ENCODE measurements at places on chromosomes 3 and 15. TPM values are rescaled to one million over a fixed set of nuclear protein-coding genes. Genes with fewer than 3 reads are reported as not detected.

HRG gene
- total RNA-seq, result 0.25 TPM

DNA sequence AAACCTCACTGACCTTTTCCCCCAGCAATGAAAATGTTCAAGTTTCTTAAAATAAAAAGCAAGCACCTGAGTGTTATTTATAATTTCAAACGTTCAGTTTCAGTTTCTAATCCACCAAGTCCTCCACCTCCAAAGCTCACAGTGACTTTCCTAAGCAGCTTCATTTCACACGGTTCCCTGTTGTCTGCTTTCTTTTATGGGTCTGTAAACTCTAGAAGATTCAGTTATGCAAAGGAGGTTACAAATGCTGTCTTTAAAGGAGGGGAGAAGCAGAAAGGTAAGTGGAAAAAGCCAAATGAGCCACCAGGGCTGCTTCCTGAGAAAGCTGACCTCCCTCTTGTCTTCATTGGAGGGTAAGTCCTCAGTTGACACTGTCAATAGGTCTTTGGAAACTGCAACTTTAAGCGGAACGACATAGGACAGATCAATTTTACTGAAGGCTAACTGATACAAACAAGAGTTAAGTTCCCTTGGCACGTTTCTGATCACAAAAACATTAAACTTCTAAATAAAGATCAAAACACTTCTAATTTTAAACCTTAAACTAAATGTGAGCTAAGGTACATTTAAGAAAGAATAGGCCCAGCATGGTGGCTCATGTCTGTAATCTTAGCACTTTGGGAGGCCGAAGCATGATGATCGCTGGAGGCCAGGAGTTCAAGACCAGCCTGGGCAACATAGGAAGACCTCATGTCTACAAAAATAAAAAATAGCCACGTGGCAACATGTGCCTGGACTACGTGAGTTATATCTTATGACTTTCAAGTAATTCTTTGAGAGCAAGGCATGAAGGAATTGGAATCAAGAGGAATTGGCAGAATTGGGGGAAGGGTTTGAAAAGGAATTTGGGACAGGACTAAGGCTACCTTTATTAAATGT lies 151.9 kb upstream of the UBE2E1 start:
- no peak for ATAC-seq

DNA sequence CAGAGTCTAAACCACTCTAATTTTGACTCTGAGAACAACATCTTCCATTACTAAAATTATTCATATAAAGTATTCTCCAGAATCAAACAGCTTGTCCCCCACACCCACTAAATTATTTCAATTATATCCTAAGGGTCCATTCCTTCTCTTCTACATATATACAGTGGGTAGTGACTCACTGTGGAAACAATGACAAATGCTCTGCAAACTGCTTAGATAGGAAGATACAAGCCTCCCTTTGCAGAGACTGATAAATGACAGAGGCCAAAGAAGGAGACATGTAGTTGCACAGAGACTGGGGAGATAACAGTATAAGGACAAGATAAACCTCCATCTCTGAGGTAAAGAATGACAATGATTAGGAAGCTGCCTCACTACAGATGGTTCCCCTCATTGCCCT lies 1087.4 kb downstream of the AGBL1 start:
- ATAC-seq, result no peak

CAMP gene
- 510 TPM for total RNA-seq

GRCh38 chr3:67706934-67707333 lies 52.5 kb upstream of the SUCLG2 start:
- ATAC-seq, result no peak

GRCh38 chr3:69370156-69370883 lies 15.6 kb downstream of the FRMD4B start:
- ATAC-seq, result peak; percentile 82

- ATAC-seq, result no peak
Measured at GRCh38 chr3:137264843-137265330, 307.1 kb downstream of the IL20RB start.

ANKUB1 gene
- 0.73 TPM for total RNA-seq

- ATAC-seq, result peak; percentile 86
Measured at GRCh38 chr3:184592371-184593219, 31.0 kb downstream of the EPHB3 start.

GRCh38 chr3:156605686-156606605 lies 51.0 kb upstream of the SSR3 start:
- ATAC-seq, result peak; percentile 93

GRCh38 chr3:10804183-10804648 lies 11.8 kb upstream of the SLC6A11 start:
- ATAC-seq, result no peak

TMCO5A gene
- not detected for total RNA-seq

AMT gene
- 8.0 TPM for total RNA-seq

- ATAC-seq, result no peak
Measured at GRCh38 chr3:104412608-104413580, 953.8 kb upstream of the ALCAM start.

GRIP2 gene
- total RNA-seq, result 5.1 TPM

- no peak for ATAC-seq
Measured at GRCh38 chr3:176661432-176661964, 535.8 kb downstream of the TBL1XR1 start.

DNA sequence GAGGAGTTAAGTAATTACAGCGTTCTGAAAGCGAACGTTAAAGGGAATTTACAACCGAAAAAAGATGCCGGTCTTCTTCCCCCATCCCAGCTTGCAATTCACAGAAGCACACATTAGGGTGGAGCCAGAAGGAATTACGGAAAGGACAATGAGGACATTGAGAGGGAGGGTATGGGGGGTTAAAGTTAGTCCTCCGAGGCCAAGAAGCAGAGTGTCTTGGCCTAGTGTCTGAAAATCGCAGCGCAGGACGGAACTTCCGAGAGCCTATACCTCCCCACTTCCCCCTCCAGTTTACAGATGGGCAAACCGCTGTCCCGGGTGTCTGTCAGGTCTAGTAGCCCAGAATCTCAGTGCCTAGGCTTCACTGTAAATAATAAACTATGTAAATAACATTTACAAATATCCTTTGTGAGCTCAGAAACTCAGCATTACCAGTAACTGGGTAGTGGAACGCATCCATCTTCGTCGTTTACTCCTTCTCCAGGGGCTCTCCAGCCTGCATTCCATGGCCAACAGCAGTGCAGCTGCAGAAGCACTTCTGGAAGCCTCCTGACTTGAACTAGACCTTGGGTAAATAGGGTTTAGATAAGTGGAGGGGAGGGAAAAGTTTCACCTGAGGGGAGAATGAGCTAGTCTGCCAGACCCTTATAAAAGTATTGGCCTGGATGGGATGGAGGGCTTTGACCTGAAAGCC lies 922 bp downstream of the ADPRH start:
- peak; percentile 53 for ATAC-seq

GPR149 gene
- 1.1 TPM for total RNA-seq

MEIS2 gene
- total RNA-seq, result 123 TPM

DNA sequence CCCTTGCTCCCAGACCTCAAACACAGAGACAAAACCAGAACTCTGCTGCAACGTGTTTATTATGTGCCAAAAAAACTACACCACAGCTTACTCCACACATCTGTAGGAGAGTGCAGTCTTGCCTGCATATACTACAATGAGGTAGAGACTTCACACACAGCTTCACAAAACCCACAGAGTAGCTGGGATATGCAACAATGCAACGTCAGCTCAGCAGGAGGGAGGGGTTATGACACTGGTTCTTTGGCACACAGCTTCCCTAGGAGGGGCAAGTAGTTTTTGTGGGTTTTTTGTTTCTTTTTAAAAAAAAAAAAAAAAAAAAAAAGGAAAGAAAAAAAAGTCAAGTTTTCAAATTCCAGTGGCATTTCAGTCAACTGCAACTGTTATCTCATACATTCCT lies 2.9 kb upstream of the RPS17 start:
- ATAC-seq, result no peak

DNA sequence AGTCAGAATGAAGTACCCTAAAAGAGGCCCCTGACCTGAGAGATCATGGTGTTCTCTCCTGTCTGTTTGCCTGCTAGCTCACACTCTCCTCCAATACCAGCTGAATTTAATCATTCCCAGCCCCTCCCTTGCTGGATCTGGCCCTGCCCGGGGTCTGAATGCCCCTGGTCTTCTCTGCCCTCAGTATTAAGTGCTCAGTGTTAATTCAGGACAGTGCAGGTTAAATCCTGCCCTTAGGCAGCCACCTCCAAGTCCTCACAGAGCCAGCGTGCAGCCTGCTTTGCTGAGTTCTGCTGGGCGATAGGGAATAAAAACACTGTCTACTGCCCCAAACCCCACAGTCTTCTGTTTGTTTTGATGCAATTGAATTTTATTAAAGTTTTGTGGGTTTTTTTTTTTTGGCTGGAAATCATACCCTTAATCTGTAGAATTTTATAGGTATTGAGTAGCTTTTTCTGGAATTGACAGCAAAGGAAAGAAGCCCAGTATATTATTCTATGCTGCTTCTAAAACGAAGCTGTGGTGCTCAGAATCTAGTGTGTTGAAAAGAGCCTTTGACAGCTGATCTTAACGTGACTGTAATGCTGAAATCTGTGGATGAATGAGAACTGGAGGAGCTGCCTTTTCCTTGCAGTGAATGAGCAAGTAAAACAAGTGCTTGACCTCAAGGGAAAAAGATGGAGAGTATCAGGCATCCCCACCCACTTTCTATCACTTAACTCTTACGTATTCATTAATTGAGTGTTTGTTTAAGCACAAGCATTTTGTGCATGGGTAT lies 12.3 kb upstream of the BDH1 start:
- ATAC-seq, result no peak

LNP1 gene
- 13.4 TPM for total RNA-seq

- ATAC-seq, result no peak
Measured at GRCh38 chr3:115418583-115418982, 204.7 kb upstream of the GAP43 start.

GRCh38 chr15:93730724-93731123 lies 500.6 kb upstream of the MCTP2 start:
- ATAC-seq, result no peak

PFN2 gene
- 250 TPM for total RNA-seq

REC114 gene
- not detected for total RNA-seq

MBNL1 gene
- total RNA-seq, result 56.2 TPM

ST8SIA2 gene
- 15.8 TPM for total RNA-seq

DNA sequence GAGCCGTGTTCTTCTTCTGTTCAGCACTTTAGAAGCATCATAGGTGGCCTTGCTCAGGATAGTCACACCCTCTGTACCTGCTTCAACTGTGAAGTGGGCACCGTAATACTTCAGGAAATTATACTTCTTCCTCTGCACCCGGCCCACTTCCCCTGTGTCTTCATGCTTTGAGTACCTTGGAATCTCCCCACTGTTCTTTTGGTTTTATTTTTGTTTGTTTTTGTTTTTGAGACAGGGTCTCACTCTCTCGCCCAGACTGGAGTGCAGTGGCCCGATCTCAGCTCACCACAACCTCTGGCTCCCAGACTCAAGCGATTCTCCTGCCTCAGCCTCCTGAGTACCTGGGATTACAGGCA lies 1.7 kb downstream of the P2RY14 start:
- no peak for ATAC-seq

GRCh38 chr3:120763601-120764000 lies 21.1 kb downstream of the GTF2E1 start:
- ATAC-seq, result no peak

DNA sequence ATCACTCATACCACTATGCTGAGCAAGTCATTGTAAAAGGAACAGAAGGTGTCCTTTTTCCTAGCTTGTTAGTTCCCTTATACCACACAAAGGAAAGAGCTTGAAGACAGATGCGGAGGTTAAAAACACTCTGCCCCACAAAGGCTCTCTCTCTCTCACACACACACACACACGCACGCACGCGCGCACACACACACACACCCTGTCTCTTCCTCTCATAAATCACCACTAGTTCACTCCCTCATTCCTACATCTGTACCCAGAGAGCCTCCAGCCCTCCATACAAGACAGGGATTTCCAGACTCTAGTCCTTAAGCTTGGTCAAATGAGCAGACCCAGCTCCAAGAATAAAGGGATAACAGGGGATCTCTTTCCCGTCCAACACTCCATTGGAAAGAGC lies 120.1 kb upstream of the THBS1 start:
- no peak for ATAC-seq

CDHR4 gene
- 0.14 TPM for total RNA-seq

ZIC1 gene
- 37.0 TPM for total RNA-seq

DNA sequence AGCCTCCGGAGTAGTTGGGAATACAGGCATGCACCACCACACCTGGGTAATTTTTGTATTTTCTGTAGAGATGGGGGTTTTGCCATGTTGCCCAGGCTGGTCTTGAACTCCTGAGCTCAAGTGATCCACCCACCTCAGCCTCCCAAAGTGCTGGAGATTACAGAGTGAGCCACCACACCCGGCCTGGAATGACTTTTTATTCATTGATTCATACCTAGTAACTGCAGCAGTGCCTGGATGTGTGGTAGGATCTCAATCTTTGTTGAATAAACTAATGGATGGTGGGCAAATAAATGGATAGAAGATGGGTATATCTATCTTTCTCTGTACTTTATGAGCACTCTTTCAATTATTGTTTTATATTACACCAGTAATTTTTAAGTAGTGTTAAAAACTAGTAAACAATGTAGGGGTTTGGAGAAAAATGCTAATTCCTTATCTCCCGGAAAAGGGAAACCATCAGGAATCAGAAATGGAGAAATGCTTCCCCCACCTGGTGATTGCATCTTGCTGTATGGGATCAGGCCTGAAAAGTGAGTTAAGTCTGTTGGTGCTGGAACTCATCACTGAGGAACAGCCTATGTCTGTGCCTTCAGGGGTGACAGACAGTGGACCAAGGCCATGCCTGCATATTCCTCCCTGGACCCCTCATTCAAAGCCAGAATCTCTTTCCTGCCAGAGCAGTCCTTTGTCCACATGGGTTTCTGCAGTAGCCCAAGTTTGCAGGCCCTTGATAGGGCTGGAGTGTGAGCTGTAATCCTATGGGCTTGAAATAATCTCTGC lies 161.0 kb upstream of the CTDSPL start:
- no peak for ATAC-seq

SLC28A2 gene
- 1.1 TPM for total RNA-seq

DNA sequence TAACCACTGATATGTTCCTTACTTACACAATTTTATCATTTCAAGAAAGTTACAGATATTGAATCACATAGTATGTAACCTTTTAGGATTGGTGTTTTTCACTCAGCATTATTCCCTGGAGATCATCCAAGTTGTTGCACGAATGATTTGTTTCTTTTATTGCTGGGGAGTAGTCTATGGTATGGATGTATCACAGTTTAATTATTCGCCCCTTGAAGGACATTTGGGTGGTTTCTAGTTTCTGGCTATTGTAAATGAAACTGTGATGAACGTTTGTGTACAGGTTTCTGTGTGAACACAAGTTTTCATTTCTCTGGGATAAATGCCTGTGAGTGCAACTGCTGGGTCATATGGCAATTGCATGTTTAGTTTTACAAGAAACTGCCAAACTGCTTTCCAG lies 68.8 kb downstream of the NMNAT3 start:
- peak; percentile 32 for ATAC-seq

- no peak for ATAC-seq
Measured at GRCh38 chr15:39092761-39093160, 488.1 kb upstream of the THBS1 start.

- no peak for ATAC-seq
Measured at GRCh38 chr3:193677734-193678133, 84.7 kb downstream of the OPA1 start.

- no peak for ATAC-seq
Measured at GRCh38 chr15:78675206-78675605, 34.2 kb upstream of the CHRNB4 start.

DNA sequence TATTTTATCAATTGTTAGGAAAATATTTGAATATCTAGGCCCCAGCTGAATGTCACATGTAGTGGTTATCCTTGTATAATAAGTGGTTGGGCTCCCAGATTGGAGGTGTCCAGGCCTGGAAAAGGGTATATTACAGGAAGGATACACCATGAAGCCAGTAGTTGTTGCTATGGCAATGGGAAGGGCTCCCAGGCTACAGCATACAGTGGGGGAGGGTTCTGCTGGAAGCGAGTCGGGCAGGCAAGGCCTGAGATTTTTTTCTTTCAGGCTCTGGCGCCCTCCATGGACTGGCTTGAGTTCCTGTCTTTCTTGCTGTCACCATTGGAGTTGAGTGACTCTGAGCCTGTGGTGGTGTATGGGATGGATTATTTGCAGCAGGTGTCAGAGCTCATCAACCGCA lies 8.9 kb downstream of the ECE2 start:
- peak; percentile 92 for ATAC-seq

Data from motor neuron (in vitro differentiated cells).